ENCODE measurements at places on chromosomes 11 and 22.

DNA sequence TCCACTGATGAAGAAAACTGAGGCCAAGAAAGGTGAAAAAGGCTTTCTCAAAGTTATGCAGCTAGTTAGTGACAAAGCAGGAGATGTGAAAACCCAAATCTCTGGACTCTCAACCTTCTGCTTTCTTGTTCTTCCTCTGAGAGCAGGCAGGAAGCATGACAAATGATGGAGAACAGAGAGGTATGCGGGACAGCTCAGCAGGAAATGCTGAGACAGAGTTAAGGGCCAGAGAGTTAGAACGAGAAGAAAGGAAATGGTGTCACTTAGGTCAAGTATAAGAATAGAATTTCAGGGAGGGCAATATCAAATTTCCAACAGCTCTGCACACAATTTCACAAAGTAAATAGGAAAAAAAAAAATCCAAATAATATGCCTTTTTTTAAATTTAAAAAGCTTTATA, 67.6 kb upstream of the ARHGAP42 start:
- DNase-seq: no peak

DNA sequence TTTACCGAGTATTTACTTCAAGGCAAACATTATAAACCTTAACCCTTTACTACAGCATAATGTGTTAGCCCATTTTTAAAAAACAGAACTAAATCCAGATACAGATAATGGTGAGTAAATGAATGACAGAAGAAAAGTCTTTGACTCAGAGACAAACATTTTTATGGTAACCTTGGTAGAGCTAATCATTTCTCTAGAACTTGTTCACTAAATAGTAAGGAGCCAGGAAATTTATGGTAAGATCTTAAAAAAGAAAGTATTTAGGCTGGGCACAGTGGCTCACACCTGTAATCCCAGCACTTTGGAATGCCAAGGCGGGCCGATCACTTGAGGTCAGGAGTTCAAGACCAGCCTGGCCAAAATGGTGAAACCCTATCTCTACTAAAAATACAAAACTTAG, 11.5 kb upstream of the FUT4 start:
- DNase-seq: no peak

- no peak for DNase-seq
Measured at GRCh38 chr22:46578824-46579561, 41.2 kb upstream of the GRAMD4 start.

DNA sequence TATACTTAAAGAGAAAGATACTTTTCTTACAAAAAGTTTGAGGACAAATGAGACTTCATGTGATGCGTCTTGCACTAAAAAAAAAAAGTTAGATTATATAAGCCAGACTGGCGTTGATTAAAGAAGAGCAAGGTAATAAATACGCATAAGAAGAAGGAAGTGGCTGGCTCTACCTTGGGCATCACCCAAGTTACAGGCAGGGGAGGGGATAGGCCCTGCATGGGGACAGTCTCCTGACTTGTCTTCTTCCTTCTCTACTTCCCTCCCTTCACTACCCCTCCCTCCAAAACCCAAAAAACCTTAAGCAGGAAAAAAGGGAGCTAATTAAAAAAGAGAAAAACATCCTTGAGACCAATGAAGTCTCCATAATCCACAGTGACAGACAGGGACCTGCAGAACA, 22.3 kb upstream of the TMA7B start:
- DNase-seq: no peak

DNA sequence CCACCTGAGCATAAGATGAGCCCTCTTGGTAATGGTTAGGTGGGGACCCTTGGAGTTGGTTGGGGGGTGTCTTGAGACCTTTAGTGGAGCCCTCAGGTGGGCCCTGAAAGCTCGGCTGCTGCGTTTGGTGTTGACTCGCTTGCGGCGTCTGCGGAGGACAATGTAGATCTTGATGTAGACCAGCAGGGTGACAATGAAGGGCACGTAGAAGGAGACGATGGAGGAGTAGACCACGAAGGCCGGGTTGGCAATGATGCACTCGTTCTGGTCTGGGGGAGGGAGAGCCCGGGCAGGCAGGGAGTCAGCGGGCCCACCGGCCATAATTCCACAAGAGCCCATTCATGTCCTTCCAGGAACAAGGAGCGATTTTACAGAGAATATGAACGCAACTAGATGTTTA, 27.8 kb downstream of the ANKK1 start:
- DNase-seq: no peak

- DNase-seq: no peak
Measured at GRCh38 chr11:18010121-18010670, 2.7 kb downstream of the SERGEF start.

GRCh38 chr11:120717042-120717441, 205.5 kb downstream of the GRIK4 start:
- DNase-seq: no peak

- DNase-seq: no peak
Measured at GRCh38 chr11:78540256-78540655, 34.4 kb downstream of the NARS2 start.

DNA sequence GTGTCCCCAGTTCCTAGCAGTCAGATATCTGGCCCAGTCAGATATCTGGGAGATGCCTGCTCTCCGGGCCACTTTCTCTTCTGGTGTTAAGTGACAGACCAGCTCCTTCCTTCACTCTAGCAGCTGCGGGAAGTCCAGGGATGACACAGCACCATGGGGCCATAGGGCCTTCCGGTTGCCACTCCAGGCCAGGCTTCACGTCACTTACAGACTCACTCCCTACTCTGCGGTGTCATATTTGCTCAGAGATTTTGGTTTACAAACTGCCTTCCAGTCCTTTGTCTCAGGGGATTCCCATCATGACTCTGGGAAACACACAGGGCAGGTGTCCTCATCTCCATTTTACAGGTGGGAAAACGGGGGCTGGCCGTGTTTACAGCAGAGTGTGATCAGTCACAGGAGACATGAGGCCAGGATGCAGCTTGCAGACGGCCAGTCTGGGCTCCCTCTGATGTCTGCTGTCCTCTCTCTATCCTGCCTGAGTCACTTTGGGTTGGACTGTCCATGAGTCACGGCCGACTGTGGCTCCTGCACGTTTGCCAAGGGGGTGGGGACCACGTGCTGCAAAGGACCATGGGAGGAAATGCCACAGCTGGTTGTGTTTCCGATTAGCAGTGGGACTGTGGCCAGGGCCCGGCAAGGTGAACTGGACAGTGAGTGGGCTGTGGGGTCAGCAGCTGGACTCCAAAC, 8.2 kb upstream of the TBC1D22A start:
- no peak for DNase-seq

GRCh38 chr11:108115500-108116140, 5.7 kb upstream of the ACAT1 start:
- no peak for DNase-seq

DNA sequence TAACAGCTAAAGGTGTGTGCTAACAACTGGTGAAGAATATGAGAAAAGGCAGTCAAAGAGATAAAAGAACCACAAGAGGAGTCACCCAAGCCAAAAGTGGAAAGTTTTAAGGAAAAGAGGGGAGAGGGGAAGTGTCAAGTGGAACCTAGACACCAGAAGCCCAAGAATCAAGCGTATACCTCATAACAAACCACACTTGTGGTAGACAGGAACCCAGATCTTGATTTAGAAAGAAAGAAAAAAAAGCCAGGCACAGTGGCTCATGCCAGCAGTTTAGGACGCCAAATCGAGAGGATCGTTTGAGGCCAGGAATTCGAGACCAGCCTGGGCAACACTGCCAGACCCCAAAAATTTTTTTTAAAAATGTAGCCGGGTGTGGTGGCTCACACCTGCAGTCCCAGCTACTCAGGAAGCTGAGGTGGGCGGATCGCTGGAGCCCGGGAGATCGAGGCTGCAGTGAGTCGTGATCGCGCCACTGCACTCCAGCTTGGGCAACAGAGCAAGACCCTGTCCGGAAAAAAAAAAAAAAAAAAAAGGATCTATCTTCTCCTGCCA, 877 bp downstream of the SLC25A17 start:
- DNase-seq: no peak

DNA sequence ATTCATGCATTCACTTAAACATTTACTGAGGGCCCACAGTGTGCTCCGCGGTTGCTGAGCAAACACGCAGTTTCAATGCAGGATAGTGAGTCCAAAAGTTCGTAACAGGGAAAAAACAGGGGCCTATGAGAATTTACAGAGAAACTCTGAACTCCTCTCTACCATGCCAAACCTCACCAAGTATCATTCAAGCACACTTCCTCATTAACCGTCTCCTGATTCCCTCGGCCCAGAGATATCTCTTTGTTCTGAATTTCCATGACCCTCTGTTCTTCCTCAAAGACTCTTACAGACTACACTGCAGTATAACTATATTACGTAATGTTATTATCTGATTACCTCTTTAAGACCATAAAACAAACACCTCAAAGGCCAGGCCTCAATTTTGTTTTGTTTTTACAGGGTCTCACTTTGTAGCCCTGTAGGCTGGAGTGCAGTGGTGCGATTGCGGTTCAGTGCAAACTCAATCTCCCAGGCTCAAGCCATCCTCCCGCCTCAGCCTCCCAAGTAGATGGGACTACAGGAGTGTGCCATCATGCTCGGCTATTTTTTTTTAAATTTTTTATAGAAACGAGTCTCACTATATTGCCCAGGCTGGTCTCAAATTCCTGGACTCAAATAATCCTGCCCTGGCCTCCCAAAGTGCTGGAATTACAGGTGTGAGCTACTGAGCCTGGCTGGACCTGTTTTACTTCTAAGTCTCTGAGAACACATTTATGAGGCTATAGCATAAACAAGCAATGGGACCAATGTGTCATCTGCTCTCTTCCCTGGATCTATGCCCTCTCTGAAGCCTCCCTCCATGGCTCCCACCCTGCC, 3.6 kb downstream of the HPS4 start:
- DNase-seq: no peak

DNA sequence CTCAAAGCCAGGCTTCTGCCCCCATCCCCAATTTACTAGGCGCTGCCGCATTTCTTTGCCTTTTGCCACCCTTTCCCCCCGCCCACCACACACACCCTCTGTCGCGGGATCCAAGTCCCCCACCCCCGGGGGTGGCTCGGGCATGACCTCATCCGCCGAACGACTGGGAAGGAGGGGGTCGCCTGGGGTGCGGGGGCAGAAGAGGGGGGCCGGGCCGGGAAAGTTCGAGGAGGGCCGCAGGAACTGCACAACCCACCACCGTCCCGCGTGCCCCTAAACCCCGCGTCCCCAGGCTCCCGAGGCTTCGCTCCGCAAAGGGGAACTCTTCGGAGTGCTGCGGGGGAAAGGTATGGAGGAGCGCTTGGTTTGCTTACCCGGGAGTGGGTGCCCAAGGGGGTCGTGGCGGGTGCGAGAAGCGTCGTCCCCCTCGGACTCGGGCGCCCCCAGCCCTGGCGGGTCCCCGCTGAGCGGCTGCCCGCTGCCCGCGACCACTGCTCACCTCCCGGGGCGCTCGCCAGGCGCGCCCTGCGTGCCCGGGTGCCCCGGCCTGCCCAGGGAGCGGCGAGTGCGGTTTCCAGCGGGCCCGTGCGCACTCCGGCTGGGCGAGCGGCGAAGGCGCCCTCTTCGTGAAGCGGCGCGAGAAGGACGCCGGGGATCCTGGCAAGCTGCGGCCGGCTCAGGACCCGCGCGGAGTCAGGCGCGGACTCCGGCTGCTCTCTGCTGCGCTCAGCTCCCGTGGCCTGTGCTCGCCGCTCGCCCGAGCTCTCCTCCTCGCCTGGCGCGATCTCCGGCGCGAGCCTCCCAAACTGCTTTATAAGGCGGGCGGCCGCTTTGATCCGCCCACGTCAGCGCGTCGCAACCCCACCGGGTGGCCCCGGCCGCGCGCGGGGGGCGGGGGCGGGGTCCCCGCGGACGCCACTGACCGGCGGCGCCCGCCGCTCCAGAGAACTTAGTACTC, 4.0 kb upstream of the WNT11 start:
- DNase-seq: peak; percentile 50

DNA sequence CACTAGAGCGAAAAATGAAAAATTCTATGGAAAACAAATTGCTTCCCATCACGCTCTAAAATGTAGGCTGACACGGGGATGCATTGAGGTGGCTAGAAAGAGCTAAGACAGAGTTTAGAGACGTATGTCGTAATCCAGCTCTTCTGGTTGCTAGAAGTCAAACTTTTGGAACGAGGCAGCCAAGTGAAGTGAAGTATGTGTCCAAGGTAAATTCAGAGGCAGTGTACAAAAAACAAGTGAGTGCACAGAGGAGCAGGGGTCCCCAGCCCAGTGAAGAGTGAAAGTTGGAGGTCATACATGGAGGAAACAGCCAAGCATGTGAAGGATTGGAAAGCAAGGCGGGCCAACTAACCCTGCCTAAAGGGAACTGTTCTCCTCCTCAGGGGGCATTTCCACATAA, 528.5 kb downstream of the NTM start:
- DNase-seq: no peak

DNA sequence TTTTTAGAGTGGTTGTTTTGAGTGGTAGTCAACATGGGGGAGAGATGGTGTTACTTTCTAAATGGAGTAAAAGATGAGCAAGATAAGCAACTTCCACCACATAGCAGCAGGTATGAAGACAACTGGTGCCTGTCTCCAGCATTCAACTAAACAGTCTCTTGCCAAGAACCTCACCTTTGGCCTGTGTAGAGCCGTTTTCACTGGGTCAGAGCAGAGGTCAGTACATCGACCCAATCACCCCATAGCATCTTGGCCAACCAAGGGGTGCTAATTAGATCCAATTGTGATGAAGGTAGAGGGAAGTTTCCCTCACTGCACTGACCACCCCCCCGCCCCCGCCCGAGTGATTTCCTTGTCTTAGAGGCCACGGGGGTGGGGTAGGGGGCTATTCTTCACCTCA, 188.2 kb downstream of the BLID start:
- no peak for DNase-seq

GRCh38 chr22:22099833-22100812, 117.5 kb upstream of the TOP3B start:
- DNase-seq: no peak

DNA sequence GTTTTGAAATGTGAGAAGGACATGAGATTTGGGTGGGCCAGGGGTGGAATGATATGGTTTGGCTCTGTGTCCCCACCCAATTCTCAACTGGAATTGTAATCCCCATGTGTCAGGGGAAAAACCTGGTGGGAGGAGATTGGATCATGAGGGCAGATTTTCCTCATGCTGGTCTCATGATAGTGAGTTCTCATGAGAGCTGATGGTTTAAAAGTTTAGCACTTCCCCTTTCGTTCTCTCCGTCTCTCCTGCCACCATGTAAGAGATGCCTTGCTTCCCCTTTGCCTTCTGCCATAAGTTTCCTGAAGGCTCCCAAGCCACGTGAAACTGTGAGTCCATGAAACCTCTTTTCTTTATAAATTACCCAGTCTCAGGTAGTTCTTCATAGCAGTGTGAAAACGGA, 113.5 kb downstream of the FCHSD2 start:
- no peak for DNase-seq

DNA sequence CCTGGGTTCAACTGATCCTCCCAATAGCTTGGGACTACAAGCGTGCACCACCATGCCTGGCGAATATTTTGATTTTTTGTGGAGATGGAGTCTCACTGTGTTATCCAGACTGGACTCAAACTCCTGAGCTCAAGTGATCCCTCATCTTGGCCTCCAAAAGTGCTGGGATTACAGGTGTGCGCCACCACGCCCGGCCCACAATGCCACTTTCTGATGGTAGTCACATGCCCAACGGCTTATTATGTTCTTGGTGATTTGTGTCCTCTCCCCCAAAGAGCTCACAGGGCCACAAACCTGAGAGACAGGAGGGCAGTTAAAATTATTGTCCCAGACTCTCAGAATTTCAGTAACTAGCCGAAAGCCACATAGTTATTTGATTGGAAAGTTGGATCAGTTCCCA, 9.6 kb downstream of the GRIK4 start:
- DNase-seq: no peak

GRCh38 chr22:22914726-22915669, 27.4 kb downstream of the IGLL5 start:
- DNase-seq: no peak

GRCh38 chr11:110856340-110856739, 144.1 kb upstream of the ARHGAP20 start:
- no peak for DNase-seq

- no peak for DNase-seq
Measured at GRCh38 chr11:99979042-99979441, 708.0 kb upstream of the ARHGAP42 start.

Measured in endothelial cell (in vitro differentiated cells).